ENCODE measurements at places on chromosomes 12 and 14. TPM values are rescaled to one million over a fixed set of nuclear protein-coding genes. Genes with fewer than 3 reads are reported as not detected.

FAR2 gene
- 9.0 TPM for total RNA-seq

TMBIM4 gene
- 86.8 TPM for total RNA-seq

- no peak for DNase-seq
Measured at GRCh38 chr12:121060149-121061001, 21.3 kb upstream of the OASL start.

- DNase-seq: no peak
Measured at GRCh38 chr12:56775638-56776037, 12.5 kb downstream of the HSD17B6 start.

MOK gene
- 6.4 TPM for total RNA-seq

GRCh38 chr14:75905147-75905904 is 76.5 kb downstream of the TGFB3 start:
- DNase-seq: no peak

- DNase-seq: no peak
Measured at GRCh38 chr12:96130396-96131059, 63.6 kb upstream of the ELK3 start.

DNA sequence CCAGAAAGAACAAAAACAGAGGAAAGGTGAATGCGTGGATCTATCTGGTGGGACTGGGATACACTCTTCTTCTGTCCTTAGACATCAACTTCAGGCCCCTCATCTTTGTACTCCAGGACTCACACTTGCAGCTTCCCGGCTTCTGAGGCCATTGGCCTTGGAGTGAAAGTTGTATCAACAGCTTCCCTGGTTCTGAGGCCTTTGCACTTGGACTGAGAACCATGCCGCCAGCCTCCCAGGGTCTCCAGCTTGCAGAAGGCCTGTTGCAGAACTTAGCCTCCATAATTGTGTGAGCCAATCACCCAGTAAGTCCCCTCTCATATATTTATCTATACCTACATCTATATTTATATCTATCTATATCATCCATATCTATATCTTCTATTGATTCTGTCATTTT is 218.4 kb downstream of the SOX5 start:
- no peak for DNase-seq

DNA sequence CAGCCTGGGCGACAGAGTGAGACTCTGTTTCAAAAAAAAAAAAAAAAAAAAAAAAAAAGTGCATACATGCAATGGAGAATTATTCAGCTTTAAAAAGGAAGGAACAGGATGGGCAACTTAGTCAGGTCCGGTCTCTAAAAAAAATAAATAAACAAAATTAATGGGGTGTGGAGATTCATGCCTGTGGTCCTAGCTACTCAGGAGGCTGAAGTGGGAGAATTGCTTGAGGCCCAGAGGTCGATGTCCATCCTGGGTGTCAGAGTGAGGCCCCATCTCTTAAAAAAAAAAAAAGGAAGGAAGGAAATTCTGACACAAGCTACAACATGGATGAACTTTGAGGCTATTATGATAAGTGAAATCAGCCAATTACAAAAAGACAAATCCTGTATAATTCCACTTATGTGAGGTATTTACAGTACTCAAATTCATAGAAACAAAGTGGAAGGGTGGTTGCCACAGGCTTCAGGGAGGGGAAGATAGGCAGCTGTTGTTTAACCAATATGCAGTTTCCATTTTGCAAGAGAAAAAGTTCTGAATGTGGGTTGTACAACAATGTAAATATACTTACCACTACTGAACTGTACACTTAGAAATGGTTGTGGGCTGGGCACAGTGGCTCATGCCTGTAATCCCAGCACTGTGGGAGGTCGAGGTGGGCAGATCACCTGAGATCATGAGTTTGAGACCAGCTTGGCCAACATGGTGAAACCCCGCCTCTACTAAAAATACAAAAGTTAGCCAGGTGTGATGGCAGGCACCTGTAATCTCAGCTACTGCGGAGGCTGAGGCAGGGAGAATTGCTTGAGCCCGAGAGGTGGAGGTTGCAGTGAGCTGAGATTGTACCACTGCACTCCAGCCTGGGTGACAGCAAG is 12.3 kb upstream of the APOF start:
- peak; percentile 37 for DNase-seq

Data from kidney epithelial cell (primary cell).